ENCODE measurements at places on chromosomes 3 and 15.

- peak; percentile 36 for DNase-seq
Observed at GRCh38 chr3:107661447-107662123, 138.8 kb downstream of the BBX start.

DNA sequence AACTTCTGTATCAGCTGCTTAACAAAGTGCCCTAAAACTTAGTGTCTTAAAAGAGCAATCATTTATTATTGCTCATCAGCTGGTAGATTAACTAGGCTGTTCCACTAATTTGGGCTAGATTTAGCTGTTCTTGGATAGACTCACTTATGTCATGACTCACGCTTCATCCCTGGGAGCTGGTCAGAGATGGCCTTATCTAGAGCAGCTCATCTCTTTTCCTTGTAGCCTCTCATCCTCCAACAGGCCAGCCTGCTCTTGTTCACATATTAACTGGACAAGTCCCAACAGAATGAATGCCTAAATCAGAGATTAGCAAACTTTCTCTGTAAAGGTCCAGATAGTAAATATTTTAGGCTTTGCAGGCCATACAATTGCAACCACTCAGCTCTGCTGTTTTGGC is 66.9 kb upstream of the PLAAT1 start:
- DNase-seq = no peak

- no peak for DNase-seq
Observed at GRCh38 chr15:60917461-60918145, 311.5 kb downstream of the RORA start.

- DNase-seq = no peak
Observed at GRCh38 chr3:161081633-161082032, 23.5 kb downstream of the B3GALNT1 start.

GRCh38 chr3:74410276-74410941 is 204.1 kb downstream of the CNTN3 start:
- no peak for DNase-seq

- DNase-seq = peak; percentile 56
Observed at GRCh38 chr3:38950581-38950980, 101.2 kb downstream of the SCN11A start.

DNA sequence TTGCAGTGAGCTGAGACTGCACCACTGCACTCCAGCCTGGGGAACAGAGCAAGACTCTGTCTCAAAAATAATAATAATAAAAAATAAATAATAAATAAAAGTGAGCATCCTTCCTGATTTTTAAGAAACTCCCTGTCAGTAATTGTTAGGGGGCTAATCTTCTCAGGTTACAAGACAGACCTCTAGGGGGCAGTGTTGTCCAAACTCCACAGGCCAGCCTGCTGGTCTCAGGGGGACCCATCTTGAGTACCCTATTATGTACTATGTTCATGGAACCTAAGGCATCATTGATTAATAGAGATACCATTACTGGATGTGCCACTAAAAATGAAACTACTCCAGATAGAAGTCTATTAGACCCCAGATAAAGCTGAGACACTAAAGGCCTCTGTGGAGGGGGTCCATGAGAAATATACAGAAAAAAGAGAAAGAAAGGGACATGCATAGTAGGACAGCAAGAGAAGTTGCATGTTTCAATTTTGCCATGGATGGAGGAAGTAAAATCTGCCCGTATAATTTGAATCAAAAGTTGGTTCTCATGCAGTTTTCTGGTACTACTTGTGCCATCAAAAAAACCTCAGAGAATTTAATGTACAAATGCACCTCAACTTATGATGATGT is 85.5 kb upstream of the CDV3 start:
- DNase-seq = peak; percentile 63

DNA sequence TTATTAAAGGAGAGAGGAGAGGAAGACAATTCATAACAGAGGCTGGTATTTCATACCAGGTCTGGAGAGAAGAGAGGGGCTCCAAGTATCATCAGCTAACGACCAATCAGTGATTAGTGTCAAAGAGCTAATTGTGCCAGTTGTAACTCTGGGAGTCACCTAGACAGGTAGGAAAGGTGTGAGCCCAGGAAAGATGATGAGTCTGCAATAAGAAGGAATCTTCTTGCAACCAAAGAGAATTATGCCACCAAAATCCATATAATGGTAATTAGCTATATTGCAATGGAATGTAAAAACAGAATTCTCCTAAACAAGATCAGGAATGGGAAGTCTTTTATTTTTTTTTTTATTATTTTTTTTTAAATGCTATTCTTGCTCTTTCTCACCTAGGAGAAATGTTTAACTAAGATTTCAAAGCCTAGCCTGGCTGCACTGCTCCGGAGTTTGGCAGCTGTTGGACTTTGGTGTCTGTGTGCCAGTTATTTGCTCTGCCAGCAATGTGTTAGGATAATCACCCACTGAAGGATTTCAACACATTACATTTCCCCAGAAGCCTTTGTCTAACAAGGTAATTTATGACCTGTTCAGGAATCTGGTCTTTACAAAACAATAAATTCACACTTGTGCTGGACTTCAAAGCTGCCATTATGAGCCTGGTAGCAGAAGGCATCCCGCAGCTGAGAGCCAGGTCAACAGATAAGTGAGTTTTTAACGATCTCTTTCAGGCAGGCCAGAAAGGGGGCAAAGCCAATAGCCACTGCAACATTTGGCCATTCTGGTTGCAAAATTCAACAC is 89.4 kb downstream of the FOXB1 start:
- DNase-seq = no peak

- DNase-seq = no peak
Observed at GRCh38 chr15:97652041-97652440, 308.5 kb upstream of the ARRDC4 start.

GRCh38 chr3:152176241-152176640 is 92.5 kb upstream of the MBNL1 start:
- DNase-seq = peak; percentile 24

DNA sequence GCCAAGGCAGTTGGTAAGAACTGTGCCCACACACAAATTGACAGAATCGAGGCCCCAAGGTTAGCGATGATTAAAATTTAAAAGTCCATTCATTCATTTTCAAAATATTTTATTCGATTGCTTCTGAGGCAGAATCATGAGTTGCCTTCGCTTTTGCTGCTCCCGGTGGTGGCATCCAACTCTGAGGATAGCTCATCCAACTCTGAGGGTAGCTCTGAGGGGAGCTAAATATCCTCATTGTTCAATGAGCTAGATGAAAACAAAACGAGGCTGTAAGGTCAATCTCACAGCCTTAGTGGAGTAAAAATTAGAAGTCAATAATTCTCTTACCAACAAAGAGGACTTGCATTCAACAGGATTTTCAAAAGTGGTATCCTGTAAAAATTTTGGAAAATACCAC is 897 bp upstream of the CHL1 start:
- DNase-seq = no peak

- DNase-seq = no peak
Observed at GRCh38 chr3:96833301-96833700, 18.9 kb downstream of the EPHA6 start.

GRCh38 chr3:191762323-191762960 is 301.5 kb downstream of the PYDC2 start:
- DNase-seq = no peak

DNA sequence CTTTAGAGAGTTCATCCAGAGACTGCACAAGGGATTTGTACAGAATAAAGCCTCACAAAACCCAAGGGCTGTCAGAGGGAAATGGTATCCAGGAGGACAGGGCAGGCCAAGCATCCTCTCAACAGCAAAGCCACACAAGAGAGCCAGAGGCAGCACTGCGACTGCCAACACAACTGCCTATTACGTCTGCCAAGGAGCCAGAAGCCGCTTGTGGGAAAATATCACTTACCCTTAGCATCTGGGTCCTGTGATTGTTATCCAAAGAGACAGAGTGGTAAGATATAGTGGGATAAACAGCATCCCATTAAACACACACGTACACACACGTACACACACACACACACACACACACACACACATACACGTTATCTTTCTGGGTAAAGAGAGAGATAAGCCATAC is 618.3 kb upstream of the AGTR1 start:
- DNase-seq = no peak

DNA sequence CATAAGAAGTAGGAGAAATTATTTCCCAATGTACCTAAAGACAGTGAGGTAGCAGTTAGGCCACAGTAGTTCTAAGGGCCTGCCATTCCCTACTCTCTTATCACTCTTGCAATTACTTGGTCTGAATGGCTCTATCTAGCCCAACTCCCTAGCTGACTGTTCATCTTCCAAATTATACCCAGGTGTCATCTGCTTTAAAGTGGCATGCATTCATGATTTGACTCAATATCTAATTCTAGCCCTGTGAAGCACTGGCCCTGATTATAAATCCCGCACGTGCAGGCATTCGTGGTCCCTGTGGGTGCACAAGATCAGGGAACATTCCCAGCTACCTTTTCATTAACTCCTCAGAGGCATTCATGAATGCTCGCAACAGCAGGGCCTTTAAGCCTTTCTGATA is 43.1 kb upstream of the ZNF774 start:
- no peak for DNase-seq

DNA sequence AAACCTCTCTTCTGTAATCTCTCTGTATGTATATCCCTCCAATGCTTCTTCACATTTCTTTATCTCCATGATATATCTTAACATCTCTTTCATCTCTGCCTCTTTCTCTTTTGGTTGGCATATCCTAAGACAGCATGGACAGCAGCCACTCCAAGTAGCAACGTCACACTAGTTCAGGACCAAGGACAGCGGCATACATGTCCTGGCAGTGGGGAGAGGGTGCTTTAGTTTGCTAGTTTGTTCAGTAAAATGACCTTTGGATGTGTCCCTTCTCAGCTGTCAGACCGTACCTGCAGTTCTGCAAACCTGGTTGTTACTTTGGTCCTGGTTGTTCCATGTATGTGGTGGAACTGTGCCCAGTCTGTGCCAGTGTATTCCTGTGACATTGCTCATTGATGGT is 225.6 kb upstream of the ROPN1 start:
- no peak for DNase-seq

DNA sequence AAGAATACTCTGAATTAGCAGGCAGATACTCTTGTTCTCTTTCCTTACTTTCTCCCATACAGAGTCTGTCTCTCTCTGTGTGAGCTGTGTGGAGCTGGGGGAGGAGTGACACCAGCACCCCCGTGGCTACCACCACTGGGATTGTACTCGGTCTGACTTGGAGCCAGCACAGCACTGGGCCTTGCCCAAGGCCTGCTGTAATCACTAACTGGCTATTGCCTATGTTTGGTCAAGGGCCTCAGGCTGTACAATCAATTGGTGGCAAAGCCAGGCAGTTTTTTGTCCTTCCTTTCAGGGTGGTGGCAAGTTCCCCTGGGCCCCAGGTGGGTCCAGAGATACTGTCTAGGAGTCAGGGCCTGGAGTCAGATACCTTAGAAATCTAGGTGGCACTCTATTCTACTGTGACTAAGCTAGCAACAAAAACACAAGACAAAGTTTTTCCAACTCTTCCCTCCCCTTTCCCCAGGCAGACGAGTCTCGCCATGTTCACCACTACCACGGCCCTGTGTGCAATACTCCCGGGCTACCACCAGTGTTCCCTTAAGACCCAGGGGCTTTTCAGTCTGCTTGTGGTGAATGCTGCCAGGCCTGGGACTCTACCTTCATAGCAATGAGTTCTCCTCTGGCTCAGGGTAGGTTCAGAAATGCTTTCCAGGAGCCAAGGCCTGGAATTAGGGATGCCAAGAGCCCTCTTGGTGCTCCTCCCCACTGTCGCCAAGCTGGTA is 151.8 kb downstream of the KCNAB1 start:
- DNase-seq = no peak

- no peak for DNase-seq
Observed at GRCh38 chr3:81289676-81290075, 471.8 kb downstream of the GBE1 start.

GRCh38 chr3:73378207-73378606 is 246.5 kb downstream of the PDZRN3 start:
- DNase-seq = no peak

DNA sequence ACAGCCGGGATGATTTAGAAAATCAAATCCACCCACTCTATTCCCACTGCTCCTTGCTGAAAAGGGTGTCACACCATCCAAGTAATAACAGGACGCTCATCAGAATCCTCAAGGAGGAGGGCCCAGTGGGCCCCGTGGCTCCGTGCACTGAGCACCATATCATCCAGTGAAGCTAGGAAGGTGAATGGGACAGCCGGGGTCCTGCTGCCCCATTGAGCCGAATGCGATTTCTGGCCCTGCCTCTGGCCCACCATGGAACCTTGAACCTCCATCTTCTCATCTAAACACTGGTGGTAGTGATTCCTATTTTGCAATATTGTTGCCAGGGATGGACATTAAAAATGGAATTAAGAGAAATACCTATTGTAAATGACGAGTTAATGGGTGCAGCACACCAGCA is 99.1 kb upstream of the SLC6A11 start:
- DNase-seq = no peak

GRCh38 chr15:70494517-70494851 is 268.9 kb downstream of the UACA start:
- DNase-seq = no peak

DNA sequence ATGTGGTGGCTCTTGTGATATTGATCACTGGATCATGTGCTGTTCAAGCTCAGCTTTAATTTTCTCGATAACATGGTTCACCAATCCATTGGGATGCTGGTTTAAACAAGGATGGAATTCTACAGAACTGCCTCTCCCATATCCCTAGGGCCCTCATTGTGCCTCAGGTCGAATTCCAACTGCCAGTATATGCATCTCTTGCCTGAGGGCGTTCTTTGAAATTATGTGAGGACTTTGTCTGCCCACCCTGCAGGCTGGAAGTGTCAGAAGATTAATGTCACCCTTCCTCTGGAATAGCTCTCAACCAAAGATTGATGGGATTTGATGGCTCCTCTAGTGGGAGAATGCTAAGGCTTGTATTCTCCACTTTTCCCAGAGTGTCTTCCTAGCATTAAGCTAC is 175.6 kb upstream of the GALNT15 start:
- DNase-seq = no peak

DNA sequence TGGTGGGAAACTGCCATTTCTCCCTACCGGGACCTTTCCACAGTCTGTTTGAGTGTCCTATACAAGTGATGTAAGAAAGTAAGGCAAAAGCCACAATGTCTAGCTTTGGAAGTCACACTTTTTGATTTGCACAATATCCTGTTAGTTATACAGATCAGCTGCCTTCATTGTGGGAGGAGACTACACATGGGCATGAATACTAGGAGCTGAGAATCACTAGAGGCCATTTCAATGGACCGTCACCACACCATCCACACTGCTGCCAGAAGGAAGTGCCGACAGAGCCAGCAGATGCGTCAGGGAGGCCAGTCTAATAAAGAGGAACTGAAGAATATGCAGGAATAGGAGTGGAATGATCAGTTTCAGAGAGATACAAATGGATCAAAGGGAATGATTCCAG is 65.8 kb downstream of the SCN11A start:
- DNase-seq = peak; percentile 93

DNA sequence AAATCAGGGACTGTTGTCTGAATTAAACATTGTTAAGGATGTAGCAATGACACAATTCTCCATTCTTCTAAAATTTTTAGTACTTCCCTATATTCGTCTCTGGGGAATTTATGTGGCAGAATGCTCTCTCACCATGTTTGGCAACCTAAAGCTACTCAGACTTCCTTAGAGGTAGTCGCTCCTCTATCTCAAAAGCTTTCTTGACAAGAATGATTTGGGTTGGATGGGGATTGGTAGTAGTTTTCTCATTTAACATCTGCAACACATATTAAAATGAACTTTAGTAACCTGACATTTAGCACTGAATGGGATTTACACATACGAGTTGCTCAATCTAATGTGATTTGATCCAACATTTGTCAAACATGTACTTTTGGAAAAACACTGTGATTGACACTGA is 233.3 kb downstream of the RBMS3 start:
- no peak for DNase-seq

GRCh38 chr15:64229129-64229724 is 66.4 kb upstream of the PPIB start:
- DNase-seq = no peak

GRCh38 chr15:59906046-59906445 is 98.1 kb upstream of the FOXB1 start:
- no peak for DNase-seq

GRCh38 chr3:171329746-171330145 is 130.5 kb downstream of the TNIK start:
- no peak for DNase-seq

All from inflammatory macrophage (primary cell).